ENCODE measurements at places on chromosomes 6 and 20.
A peak's percentile ranks its signal among the peaks of the same experiment; 100 is the strongest.

DNA sequence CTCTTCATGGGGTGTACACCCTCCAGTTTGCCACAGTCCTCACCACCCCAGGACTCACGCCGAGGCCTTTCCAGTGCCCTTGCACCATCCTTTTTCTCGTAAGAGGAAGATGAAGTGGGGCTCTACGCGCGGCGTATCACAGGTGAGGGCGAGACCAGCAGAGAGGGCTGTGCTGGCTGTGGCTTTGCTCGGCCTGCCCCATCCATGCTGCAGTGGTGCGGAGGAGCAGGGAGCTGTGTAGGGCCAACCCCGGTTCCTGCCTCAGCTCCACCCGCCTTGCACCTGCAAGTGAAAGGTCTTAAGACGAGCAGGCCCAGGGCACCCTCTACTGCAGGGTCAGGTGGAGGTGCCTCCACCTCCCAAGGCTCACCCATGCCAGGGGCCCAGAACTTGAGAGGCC lies 24.1 kb downstream of the RBCK1 start:
- no peak for DNase-seq

DNA sequence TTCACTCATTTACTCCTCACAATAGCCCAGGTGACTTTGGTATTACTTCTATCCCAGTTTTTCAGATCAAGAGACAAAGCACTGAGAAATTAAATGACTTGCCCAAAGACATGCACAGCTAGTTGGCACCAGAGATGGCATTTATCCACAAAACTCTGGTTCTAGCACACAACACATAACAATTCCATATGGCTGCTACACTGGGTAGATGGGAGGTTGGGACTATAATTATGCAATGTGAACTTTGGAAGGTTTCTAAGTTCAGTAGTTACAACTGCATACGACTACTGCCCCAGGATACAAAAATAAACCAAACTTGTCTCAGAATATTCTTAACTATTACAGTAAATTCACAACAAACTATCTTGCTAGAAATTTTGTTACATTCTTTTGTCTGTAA lies 54.2 kb upstream of the MLIP start:
- no peak for DNase-seq

DNA sequence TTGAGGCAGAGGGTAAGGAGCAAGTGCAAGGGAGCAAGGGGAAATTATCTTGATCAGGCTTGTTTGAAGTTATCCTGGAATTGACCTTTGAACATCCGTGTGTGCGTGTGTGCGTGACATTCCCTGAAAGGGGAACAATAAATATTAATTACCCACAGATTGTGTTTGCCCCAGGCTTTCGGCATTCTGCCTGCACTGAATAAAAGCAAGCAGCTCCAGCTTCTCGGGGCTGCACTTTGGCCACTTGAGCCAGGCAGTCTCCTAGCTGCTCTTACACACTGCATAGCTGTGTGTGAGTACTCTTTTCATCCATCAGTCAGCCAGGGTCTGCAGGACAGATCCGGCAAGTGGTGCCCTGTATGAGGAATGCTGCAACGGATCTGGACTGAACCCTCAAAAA lies 107.7 kb upstream of the BTN3A2 start:
- no peak for DNase-seq

DNA sequence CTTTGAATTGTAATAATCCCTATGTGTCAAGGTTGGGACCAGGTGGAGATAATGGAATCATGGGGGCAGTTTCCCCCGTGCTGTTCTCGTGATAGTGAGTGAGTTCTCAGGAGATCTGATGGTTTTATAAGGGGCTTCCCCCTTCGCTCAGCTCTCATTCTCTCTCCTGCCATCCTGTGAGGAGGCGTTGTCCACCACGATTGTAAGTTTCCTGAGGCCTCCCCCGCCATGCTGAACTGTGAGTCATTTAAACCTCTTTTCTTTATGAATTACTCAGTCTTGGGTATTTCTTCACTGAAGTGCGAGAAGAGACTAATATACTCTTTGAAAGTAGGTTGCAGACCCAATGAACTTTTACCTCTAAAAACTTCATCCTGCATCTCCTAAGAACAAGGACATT lies 39.2 kb upstream of the KCNG1 start:
- DNase-seq = no peak

DNA sequence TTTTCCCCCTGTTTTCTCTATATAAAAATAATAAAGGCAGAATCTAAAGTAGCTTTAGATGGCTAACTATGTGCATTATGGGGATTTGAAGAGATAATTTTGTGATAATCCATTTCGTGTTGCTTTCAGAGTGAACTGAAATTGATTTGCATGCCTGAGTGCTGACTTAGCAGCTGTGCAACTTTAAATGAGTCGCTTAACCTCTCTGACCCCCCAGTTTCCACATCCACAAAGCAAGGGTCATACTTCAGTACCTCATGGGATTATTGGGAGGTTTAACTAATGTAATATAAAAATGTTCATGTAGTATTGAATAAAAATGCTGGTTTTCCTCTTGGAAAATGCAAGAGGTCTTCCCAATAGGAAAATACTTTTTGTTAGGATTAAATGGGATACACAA lies 63.8 kb upstream of the FABP7 start:
- DNase-seq = no peak

- DNase-seq = no peak
Observed at GRCh38 chr6:44224965-44225305, 1.5 kb downstream of the SLC29A1 start.

DNA sequence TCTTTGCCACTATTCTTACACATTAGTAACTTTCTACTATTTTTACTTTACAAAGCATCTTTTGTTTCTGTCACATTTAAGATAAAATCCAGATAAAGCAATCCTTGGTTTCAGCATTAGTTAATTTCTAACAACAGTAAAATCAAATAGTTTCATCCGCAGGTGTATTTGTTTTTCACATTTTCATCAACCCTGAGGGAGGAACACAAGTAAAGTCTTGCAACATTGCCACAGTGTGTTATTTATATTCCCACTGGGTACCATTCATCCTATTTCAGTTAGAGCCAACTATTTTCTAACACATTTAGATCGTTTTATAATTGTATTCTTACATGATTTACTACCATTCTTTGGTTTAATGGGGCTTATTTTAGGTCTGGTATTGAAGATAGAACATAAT lies 908.7 kb upstream of the CITED2 start:
- DNase-seq = no peak

DNA sequence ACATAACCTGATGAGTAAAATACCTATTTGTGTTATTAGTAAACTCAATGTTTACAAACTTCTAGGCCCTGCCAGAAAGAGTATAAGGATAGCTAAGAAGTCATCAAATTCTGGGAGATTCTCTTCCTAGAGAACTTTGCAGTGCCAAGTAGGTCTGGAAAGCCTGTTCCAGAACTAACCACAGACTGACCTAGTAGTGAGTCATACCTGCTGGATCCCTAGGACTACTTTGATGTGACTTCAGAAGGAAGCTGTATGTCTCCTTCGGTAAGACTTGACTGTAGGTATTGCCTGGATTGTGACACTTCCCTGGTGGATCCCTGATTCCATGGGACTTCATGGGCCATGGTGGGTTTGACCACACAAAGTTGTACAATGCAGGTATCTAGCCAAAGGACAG lies 131.7 kb downstream of the DNAH8 start:
- no peak for DNase-seq

DNA sequence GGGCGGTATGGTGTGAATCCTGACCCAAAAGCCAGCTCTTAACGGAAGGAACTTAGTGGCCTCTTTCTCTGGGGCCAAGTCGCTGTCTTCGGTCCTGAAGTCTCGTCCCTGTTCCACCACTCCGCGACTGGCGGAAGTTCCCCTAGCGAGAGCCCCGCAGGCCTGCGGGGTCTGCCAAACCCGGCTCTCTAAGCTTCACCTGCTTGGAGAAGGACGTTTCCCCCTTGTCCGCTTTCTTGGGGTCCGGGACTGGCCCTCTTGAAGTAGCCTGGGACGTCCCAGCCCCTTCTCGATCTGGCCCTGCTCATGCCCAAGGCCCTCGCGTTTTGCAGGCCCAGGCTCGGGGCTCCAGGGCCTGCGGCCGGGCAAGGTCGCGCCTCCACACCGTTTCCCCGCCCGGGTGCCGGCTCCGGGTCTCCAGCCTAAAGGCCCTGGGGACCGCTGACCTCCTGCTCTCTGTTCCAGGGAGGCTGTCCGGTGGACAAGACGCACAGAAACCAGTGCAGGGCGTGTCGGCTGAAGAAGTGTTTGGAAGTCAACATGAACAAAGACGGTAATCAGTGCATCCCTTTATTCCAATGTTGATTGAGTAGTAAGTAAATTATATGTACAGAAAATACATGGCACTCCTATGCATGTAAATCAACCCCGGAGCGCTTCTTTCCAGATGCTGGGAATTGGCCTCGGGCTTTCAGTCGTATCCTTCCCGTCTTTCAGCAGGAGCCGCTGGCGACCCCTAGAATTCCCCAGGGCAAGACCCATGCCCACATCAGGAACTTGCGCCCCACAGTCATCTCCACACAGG lies 8.8 kb downstream of the NR2E1 start:
- DNase-seq = peak; percentile 61

- peak; percentile 79 for DNase-seq
Observed at GRCh38 chr6:137291441-137291840, 72.3 kb upstream of the IFNGR1 start.

DNA sequence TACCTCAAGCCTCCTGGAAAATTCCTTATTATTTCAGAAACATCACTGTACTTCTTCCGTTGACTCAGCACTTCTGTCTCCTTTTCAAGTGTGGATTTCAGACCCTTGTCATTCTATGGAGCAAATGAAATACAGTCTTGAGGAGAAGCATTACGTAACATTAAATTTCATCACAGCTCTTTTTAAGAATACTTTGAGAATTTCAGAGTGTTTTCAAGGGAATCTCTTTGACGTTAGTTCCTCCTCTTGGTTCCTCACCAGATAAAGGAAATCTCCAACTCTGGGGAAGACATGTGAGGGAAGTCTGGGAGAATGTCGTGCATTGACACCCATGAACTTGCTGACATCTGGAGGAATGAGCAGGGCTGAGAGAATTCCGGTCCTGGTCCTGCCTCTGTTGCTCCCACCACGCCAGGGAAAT lies 32.3 kb downstream of the UST start:
- no peak for DNase-seq

DNA sequence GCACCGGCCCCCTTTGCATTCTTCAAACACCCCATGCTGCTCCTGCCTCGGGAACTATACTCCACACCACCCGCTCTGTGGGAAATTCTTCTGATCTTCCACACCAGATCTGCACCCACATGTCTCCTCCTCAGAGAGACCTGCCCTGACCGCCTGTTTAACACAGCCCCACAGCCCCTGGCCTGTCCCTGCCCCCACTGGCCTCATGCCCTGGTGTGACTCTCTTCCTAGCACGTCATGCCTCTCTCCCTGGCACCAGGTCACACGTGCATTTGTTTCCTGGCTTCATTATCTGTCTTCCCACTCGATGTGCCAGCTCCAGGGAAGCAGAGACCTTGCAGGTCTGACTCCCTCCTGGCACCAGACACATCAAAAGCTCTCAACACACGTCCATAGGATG lies 79.6 kb downstream of the ANKRD60 start:
- DNase-seq = no peak

- DNase-seq = no peak
Observed at GRCh38 chr6:169862892-169863525, 111.6 kb downstream of the ERMARD start.

GRCh38 chr6:56148488-56149186 lies 98.7 kb downstream of the COL21A1 start:
- DNase-seq = no peak

GRCh38 chr6:159999240-159999671 lies 30.4 kb downstream of the IGF2R start:
- DNase-seq = no peak

GRCh38 chr6:87901613-87902012 lies 146.0 kb upstream of the SPACA1 start:
- DNase-seq = no peak

DNA sequence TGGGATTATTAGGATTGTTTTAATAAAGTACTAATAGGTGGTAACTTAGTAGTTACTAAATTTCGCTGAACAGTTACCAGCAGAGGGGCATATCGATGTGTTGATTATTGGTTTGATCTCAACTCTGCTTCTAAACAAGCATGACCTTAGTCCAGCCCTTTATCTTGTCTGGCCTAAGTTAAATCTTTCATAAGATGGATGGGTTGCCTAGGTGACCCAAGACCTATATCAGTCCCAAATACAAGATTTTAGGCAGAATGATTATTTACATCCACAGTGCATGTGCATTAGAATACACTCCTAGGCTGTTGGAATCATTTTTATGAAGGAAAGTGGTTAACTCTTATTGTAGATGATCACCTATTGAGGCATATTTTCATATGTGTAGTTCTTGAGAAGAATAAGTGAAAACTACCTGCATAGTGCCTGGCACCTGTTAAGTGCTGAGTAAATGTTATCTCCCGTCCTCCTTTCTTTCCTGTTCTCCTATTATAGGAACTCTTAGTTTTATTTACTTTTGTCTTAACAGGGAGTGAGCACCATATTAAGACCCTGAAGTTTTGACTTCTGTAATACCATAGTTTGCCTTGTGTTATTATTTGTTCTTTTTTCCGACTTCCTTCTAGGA lies 1.1 kb downstream of the HSF2 start:
- DNase-seq = peak; percentile 33

- no peak for DNase-seq
Observed at GRCh38 chr20:35542990-35543389, 1.1 kb downstream of the ERGIC3 start.

- DNase-seq = peak; percentile 70
Observed at GRCh38 chr20:40689100-40689942, at the start of gene MAFB. Gene MAFB (minus strand): TSS chr20:40689236. CDS start chr20:40688850, 386 bp downstream.

- no peak for DNase-seq
Observed at GRCh38 chr6:13554929-13555333, 19.5 kb upstream of the SIRT5 start.

- peak; percentile 64 for DNase-seq
Observed at GRCh38 chr6:28710466-28711191, 184.9 kb downstream of the GPX5 start.

DNA sequence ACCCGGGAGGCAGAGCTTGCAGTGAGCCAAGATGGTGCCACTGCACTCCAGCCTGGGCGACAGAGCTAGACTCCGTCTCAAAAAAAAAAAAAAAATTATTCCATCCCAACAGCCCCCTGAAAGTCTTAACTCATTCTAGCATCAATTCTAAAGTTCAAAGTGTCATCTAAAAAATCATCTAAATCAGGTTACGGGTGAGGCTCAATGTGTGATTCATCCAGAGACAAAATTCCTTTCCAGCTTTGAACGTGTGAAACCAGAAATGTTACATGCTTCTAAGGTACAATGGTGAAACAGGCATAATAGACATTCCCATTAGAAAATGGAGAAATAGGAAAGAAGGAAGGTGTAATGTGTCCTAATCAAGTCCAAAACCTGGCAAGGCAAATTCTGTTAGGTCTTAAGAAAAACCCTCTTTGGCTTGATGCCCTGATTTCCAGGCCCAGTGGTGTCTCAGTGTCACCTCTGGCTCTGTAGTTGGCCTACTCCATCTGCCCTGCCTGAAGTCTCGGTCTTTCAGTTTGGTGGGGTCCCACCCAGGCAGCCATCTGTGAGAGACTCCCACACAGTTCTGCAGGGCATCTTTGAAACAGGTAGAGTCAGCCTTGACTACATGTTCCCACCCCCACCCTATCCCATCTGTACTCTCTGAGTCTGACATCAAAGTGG lies 43.5 kb downstream of the HFE start:
- DNase-seq = no peak

GRCh38 chr6:19399406-19399805 lies 437.8 kb upstream of the ID4 start:
- DNase-seq = no peak

- DNase-seq = no peak
Observed at GRCh38 chr6:70622461-70622860, 45.2 kb upstream of the SMAP1 start.

GRCh38 chr6:157230910-157231309 lies 92.4 kb downstream of the TMEM242 start:
- DNase-seq = no peak

GRCh38 chr6:20706939-20707485 lies 172.8 kb downstream of the CDKAL1 start:
- DNase-seq = no peak
